ENCODE measurements at places on chromosomes 3 and 15. TPM values are rescaled to one million over a fixed set of nuclear protein-coding genes. Genes with fewer than 3 reads are reported as not detected.

GRCh38 chr3:134008630-134009156 is 21.0 kb downstream of the SLCO2A1 start:
- DNase-seq, result no peak
- H3K4me3 ChIP-seq, result no peak overlapping the region

Gene FAM3D
- 0.39 TPM for total RNA-seq

DNA sequence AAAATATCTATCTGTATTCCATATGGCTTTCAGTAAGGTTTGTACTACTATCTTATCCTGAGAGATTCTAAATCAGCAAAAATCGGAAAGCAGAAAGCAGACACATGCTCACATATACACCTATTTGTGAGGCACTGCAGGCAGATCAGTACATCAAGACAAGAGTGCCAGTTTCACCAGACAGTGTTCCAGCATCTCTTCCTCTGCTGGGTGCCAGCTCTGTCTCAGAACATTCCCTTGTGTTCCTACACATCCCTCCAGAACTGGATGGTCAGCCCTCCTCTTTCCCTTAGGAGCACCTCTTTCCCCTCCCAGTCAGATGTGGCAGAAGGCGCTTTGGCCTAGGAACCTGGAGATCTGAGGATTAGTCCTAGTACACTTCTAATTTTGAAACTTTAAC is 121.3 kb upstream of the IL12A start:
- DNase-seq, result no peak
- H3K27me3 ChIP-seq, result no peaks in the 10 kb centered on the region
- H3K4me1 ChIP-seq, result no peaks in the 10 kb centered on the region

- no peaks in the 10 kb centered on the region for H3K4me1 ChIP-seq
- peak overlapping the region; percentile 53 for H3K27ac ChIP-seq
- H3K4me3 ChIP-seq, result no peak overlapping the region
- no peaks in the 10 kb centered on the region for H3K27me3 ChIP-seq
- no peak for DNase-seq
These were observed 135.5 kb upstream of the RBMS3 start for GRCh38 chr3:29145360-29145759.

GRCh38 chr15:89647191-89647851 is 7.9 kb downstream of the KIF7 start:
- H3K4me1 ChIP-seq, result peaks cover 4% of the 10 kb centered on the region
- H3K27ac ChIP-seq, result no peak overlapping the region
- DNase-seq, result no peak
- H3K36me3 ChIP-seq, result peaks cover 53% of the 10 kb centered on the region

DNA sequence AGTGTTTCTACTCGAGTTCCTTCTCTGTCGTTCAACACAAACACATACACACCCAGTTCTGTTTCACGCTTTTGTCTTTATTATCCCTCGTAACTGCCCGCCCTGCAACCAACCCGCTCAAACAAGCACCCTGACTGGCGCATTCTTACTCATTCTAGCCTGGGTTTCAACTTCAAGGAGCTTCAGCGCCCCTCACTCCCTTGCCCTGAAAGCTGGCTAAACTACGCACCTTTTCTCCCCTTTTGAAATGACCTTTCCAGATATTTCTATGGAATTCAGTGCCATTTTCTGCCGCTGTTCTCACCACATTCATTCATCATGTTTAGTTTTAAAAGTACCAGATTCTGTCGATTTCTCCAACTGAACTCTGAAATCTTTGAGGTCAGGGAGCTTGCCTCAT is 653 bp upstream of the MFSD1 start:
- H3K36me3 ChIP-seq, result no peaks in the 10 kb centered on the region
- H3K27me3 ChIP-seq, result no peaks in the 10 kb centered on the region
- peaks cover 11% of the 10 kb centered on the region for H3K4me1 ChIP-seq

Gene CYP1A2
- not detected for total RNA-seq

DNA sequence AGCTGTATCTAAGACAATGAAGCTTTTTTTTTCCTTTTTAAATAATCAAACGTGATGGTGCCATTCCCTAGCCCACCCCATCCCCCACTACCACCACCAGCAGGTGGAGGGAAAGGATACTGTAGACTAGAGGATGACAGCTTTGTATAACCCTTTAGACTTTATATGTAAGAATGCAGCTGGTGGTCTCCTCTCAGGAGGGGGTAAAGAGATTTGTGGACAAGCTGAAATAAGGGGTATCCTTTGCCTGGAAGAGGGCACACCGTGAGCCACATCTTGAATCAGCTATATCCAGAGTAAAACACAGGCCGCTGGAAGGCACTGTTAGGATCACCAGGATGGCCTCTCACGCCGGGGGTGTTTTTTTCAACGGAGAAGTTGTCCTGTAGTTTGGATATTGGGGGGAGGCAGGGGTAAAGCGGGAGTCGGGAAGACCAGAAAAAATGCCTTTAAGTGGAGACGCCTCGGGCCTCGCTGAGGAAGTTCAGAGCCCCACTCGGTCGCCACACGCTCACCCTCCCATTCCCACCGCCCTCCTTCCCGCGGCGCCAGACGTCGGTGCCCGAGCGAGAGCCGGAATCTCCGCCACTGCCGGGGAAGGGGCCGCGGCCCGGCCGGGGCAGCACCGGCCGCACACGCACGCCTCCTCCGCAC is 986 bp downstream of the KPNA4 start:
- H3K27ac ChIP-seq, result peak overlapping the region; percentile 63
- no peaks in the 10 kb centered on the region for H3K27me3 ChIP-seq
- H3K36me3 ChIP-seq, result peaks cover 10% of the 10 kb centered on the region

Gene KLHL18
- total RNA-seq, result 21.2 TPM

DNA sequence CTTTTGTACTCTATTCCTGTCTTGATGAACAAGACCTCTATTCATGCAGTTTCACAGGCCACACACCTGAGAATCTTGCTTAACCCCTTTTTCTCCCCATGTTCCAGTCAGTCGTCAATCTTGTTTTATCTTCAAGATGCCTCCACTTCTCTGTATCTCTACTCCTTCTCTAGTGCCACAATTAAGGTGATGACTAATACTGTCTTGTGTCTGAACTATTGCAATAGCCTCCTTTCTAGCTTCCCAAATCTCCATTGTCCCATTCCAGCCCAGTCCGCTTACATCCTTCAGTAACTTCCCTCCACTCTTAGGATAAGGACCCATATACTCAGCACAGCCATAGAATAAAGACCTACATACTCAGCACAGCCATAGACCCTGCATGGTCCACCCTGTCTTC is 24.7 kb downstream of the CHST14 start:
- DNase-seq, result no peak
- no peaks in the 10 kb centered on the region for H3K4me1 ChIP-seq
- no peak overlapping the region for H3K27ac ChIP-seq

DNA sequence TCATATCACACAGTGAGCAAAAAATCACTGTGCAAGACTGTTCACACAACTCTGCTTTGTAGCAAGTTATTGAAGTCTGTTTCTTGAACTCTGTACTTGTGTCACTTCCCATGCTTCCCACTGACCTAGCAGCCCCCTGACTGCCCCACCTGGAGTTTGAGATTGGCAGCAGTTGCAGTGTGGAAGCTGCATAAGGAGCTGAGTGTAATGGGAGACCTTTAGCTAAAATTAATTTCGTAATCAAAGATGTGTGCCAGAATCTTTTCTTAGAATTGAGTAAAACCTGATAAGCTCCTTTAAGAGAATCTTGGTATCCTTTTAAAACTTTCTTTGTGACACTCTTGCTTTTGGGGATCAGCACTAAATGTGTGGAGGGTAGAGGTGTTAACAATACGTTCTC is 42.8 kb downstream of the NKIRAS1 start:
- H3K4me1 ChIP-seq, result peaks cover 8% of the 10 kb centered on the region
- no peak overlapping the region for H3K27ac ChIP-seq
- no peak for DNase-seq
- no peaks in the 10 kb centered on the region for H3K27me3 ChIP-seq
- no peak overlapping the region for H3K4me3 ChIP-seq

- no peaks in the 10 kb centered on the region for H3K36me3 ChIP-seq
- H3K4me3 ChIP-seq, result no peak overlapping the region
- H3K27me3 ChIP-seq, result no peaks in the 10 kb centered on the region
- DNase-seq, result peak; percentile 92
These were observed 262.8 kb upstream of the TBL1XR1 start for GRCh38 chr3:177460047-177460446.

Gene LRRC2
- 1.4 TPM for total RNA-seq

Gene PATL2
- 2.0 TPM for total RNA-seq

GRCh38 chr3:87045473-87045872 is 54.5 kb upstream of the VGLL3 start:
- no peak overlapping the region for H3K27ac ChIP-seq
- H3K4me1 ChIP-seq, result no peaks in the 10 kb centered on the region
- H3K27me3 ChIP-seq, result no peaks in the 10 kb centered on the region
- no peaks in the 10 kb centered on the region for H3K36me3 ChIP-seq
- no peak overlapping the region for H3K4me3 ChIP-seq

DNA sequence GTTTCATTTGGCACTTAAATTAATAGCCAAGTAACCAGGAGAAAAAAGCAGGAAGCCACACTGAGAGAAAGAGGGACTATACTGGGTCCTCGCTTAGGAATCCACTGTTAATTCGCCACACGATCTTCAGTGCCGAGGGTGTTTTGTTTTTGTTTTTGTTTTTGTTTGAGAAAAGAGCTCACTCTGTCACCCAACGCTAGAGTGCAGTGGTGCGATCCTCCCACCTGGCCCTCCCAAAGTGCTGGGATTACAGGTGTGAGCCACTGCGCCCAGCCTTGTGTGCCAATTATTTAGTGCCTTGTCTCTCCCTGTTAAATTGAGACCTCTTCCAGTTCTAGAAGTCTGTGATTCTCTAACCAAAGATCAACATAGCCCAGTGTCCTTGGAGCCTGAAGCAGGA is 53.8 kb upstream of the TPM1 start:
- H3K27me3 ChIP-seq, result no peaks in the 10 kb centered on the region
- H3K4me3 ChIP-seq, result no peak overlapping the region
- DNase-seq, result no peak
- no peak overlapping the region for H3K27ac ChIP-seq
- H3K4me1 ChIP-seq, result no peaks in the 10 kb centered on the region

Gene LDHAL6B
- not detected for total RNA-seq

DNA sequence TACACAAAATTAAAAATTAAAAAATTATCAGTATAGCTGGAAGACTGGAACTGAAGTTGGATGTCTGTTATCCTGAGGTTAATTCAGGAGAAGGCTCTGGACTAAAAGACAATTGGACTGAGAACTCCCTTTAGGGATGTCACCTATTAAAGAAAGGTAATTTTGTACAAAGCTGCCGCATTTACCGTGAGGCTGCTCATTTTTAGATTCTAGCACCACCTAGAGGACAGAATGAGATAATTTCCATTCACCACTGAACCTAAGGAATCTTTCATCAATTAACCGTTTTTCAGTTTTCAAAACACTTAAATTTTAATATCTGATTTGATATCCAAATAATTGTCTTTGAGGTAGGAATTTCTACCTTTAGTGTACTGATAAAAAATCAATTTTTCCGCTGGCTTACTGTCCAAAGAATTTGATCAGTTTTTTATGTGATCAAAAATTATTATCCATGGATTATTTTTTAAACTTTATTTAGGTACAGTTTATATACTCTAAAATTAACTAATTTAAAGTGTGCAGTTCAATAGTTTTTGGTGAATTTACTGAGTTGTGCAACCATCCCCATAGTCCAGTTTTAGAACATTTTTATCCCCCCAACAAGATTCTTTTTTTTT is 106.7 kb upstream of the TNIK start:
- no peak for DNase-seq
- no peak overlapping the region for H3K27ac ChIP-seq
- no peaks in the 10 kb centered on the region for H3K27me3 ChIP-seq
- H3K36me3 ChIP-seq, result no peaks in the 10 kb centered on the region
- H3K4me3 ChIP-seq, result no peak overlapping the region

DNA sequence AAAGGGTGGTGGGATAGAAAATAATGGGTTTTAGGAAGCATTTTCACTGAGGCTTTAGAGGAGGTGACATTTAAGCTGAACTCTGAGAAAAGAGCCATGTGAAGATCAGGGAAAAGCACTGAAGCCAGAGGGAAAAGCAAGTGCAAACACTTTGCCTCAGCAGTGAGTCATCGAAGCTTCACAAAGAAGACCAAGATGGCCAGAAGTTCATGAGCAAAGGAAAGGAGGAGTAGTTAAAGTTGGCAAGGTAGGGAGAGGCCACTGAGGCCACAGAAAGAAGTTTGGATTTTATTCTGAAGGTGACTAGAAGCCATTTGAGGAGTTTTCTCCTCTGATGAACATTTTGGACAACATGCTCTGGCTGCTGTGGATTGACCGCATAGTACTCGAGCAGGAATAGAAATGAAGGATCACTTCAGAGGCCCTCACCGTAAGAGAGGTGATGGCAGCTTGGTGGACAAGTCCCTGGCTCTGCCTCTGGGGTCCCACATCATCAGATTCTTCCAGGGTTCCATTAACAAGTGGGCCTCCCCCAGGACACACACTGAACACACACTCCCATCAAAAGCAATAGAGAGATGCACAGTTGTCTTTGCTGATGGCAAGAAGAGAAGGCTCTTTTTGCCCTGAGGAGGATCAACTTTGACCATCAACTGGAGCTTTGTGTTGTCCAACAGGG is 75.5 kb downstream of the TOP2B start:
- no peaks in the 10 kb centered on the region for H3K36me3 ChIP-seq
- H3K4me3 ChIP-seq, result no peak overlapping the region
- H3K27ac ChIP-seq, result no peak overlapping the region
- no peaks in the 10 kb centered on the region for H3K4me1 ChIP-seq

GRCh38 chr3:156509189-156510174 is 45.4 kb downstream of the SSR3 start:
- no peak overlapping the region for H3K27ac ChIP-seq
- H3K27me3 ChIP-seq, result no peaks in the 10 kb centered on the region
- H3K4me1 ChIP-seq, result no peaks in the 10 kb centered on the region
- DNase-seq, result peak; percentile 57
- H3K4me3 ChIP-seq, result no peak overlapping the region
- no peaks in the 10 kb centered on the region for H3K36me3 ChIP-seq

DNA sequence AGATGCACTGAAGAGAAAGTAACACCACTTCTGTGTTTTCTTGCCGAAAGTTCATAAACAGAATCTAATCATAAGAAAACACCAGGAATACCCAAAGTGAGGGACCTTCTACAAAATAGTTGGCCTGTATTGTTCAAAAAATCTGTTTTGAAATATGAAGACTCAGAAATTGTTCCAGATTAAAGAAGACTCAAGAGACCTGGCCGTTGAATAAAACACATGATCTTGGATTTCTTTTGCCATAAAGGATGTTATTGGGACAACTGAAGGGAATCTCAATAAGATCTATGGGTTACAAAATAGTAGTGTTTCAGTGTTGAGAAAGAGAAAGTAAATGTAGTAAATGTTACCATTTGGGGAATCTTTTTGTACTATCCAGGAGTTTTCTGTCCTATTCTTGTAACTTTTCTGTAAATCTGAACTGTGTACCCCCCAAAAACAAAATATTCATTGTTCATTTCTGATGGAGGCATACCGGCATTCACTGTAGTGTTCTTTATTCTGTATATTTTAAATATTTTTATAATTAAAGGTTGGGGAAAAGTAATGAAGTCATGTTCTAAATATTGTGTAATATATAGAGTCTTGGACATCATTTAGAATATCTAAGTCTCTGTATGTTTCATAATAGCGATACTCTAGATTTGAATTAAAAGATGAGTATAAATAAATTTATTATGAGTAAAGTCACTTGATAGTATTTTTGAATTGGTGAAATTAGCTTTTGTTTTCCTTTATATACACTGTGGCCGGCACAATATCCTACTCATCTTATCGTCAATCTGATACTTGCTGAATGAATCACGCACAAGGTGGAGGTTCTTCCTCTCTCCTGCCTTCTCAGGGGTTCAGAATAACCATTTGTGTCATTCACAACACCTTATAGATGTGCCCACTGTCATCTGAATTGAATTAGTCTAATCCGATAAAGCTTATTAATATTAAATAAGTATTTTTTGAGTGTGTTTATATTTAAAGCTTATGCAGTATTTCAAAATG is 66.7 kb downstream of the TRAK1 start:
- no peak overlapping the region for H3K27ac ChIP-seq
- no peak for DNase-seq
- H3K27me3 ChIP-seq, result no peaks in the 10 kb centered on the region
- H3K36me3 ChIP-seq, result peaks cover 2% of the 10 kb centered on the region

Gene ZNF639
- 61.4 TPM for total RNA-seq

Measured in spinal cord (tissue), 10 donors.